ENCODE measurements at places on chromosomes 6 and 20.
A peak's percentile ranks its signal among the peaks of the same experiment; 100 is the strongest.

- DNase-seq = no peak
Measured at GRCh38 chr6:160447350-160447749, 99.2 kb downstream of the SLC22A3 start.

DNA sequence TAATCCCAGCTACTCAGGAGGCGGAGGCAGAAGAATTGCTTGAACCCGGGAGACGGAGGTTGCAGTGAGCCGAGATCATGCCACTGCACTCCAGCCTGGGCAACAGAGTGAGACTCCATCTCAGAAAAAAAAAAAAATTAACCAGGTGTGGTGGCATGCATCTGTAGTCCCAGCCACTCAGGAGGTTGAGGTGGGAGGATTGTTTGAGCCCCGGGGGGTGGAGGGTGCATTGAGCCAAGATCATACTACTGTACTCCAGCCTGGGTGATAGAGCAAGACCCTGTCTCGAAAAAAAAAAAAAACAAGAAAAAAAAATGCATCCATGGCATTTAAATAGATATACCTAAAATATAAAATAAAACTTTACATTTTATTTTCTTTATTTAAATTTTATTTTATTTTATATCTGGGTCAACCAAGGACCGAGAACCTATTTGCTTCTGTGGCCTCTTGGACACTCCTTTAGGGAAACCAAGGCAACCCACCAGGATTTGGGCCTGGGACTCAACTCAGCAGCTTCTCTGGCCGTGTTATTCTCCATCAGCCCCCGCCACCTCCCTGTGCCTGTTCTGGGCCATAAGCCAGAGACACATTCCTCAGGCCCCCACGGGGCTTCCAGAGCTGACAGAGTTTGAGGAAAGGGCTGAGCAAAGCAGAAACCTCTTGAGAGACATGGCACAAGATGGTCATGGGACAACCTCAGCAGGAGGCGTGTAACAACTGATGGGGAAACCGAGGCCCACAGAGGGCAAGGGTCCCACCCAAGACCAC is 6.2 kb downstream of the SNTA1 start:
- DNase-seq = no peak

DNA sequence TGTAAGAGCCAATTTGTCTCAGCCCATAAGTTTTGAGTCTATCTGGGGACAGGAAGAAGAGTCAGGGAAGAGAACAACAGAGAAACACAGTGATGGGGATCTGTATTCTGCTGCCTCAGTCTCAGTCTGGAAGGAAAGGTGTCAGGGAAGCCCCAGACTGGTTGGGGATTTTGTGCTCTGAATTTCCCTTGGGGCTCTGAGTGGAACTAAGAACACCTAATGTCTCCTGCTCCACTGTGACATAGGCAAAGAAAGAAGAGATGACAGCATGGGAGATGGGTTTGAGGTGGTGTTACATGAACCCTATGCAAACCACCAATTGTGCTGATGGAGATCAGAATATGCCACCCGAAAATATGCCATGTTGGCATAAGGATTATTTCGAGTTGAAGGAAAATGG is 139.5 kb upstream of the MYLIP start:
- DNase-seq = no peak

- DNase-seq = no peak
Measured at GRCh38 chr6:155755452-155755851, 299.8 kb upstream of the NOX3 start.

GRCh38 chr6:122069932-122070331 is 329.5 kb upstream of the HSF2 start:
- no peak for DNase-seq

DNA sequence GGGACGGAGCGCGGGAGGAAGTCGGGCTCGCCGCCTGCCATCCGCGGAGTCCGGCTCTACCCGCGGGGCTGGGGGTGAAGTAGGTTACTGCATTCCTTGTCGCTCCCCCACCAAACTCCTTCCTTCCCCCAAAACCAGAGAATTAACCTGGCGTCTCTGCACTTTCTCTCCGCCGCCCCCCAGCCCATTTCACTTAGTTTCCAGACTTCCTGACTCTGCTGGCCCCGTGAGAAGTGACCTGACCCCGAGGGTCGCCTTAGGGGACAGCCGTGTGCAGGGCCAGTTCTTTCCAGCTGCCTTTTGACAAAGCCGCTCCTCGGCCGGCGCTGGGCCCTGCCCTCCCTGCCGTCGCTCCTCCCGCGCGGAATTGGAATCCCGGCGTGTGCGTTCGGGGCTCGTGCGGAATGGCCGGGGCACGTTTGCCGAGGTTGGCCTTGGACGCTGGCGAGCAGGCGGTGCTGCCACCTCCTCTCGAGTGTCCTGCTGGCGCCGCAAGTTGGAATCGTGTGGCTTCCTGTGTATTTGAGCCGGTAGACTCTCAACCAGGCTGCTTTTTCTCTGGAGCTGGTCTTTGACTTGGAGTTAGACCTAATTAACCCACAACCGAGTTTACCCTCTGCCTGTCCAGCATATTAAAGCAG is 650 bp downstream of the DCBLD1 start:
- no peak for DNase-seq

DNA sequence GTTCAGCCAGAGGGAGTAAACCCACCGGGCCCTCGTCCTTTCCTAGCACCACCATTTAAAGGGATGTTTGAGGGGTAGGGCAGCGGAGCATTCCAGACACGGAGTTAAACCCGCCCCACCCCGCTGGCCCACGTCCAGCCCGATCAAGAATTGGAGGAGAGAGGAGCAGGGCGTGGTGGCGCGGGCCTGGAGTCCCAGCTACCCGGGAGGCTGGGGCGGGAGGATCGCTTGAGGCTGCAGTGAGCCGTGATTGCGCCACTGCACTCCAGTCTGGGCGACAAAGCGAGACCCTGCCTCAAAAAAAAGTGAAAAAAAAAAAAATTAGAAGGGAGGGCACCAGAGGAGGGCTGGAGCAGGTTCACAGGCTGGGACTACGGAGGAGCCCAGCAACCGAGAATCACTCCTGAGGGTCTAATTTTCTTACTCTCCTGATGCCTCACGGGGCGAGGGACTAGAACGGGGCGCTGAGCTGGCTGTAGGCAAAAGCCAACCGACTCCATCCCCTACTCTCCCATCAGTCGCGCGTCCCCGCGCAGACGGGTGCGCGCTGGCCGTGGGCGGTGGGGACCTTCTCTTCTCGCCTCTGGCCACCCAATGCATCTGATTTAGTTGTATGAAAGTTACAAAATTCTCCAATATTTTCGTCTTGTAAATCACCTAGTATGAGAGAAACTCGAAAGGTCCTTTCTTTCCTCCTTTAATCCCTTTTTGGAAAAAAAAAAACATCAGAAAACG is 6.1 kb upstream of the HSPA1B start:
- DNase-seq = no peak

GRCh38 chr20:43389211-43389610 is 68.5 kb upstream of the SRSF6 start:
- DNase-seq = no peak

DNA sequence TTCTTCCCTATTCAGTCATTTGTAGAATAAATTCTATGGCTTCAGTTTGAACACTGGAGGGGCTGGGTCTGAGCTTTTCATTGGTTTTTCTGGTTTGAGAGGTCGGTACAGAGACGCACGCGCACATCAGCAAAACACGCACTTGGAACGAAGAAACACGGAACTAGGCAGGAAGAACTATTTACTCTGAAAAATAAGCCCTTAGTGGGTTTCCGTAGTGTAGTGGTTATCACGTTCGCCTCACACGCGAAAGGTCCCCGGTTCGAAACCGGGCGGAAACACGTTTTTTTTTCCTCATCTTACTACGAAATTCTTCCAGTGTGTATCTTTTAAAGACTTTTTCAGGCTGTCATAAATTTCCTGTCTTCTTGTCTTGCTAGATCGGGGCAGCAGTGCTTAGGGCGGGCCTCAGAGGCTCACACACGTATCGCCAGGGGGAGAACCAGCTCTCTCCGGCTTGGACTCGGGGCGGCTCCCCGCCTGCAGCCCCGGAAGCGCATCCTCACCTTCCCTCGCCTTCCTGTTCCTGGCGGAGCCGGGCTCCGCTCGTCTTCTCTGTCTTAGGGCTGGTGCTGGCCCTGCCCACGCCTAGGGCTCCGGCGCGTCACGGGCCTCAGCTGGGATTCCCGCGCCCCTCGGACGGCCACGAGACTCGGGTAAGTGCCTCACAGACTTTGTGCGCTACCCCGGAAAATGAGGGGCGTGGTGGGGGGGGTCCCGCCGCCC is at the start of gene HMGN4:
Gene HMGN4 (plus strand): TSS at position 521 of the 726 bp plus-strand sequence. CDS start 6,841 bp downstream, outside the sequence.
- DNase-seq = peak; percentile 92

DNA sequence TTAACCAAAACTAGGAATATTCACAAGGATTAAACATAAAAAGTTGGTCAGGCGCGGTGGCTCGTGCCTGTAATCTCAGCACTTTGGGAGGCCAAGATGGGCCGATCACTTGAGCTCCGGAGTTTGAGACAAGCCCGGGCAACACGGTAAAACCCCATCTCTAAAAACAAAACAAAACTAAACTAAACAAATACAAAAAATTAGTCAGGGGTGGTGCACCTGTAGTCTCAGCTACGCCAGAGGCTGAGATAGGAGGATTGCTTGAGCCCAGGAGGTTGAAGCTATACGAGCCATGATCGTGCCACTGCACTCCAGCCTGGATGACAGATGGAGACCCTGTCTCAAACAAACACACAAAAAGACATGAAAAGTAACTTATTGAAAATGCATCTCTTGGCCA is 3.2 kb downstream of the PSORS1C2 start:
- DNase-seq = no peak

- DNase-seq = no peak
Measured at GRCh38 chr20:52454660-52455059, 263.1 kb upstream of the ZFP64 start.

GRCh38 chr6:10465629-10466499 is 51.0 kb upstream of the TFAP2A start:
- DNase-seq = no peak

DNA sequence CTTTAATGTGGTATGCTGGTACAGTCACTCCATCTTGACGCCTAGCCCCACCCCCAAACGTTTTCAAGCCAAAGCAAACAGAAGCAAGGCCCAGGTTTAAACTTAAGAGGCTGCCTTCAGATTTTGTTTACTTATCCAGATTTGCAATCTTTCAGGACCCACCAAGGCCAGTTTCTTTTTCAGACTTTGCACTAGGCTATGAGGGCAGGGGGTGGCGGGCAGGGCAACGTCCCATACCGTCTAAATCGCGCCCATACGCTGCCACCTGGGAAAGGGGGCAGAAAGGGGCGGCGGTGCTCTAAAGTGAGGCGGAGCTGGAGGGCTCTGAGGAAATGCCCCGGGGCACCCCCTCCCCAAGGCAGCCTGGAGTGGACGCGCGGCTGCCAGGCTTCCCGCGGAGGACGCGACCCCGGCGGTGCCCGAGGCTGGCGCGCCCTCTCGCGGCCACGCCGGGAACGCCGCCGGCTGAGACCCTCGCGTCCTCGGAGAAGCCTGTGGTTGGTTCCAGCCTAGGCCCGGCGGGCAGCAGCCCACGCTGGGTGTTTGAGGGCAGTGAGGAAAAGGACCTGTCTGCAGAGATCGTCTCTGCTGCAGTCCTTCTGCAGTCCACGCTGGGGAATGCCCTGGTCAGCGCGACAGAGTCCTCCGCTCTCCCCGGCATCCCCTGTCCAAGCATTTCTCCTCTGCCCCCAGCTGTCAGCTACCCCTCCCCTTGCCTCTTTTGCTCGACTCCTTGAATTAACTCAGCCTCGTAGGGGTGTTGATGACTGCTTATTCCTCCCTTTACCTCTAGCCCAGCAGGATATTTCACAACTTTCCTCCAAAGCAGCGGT is 129.2 kb upstream of the PRND start:
- no peak for DNase-seq

DNA sequence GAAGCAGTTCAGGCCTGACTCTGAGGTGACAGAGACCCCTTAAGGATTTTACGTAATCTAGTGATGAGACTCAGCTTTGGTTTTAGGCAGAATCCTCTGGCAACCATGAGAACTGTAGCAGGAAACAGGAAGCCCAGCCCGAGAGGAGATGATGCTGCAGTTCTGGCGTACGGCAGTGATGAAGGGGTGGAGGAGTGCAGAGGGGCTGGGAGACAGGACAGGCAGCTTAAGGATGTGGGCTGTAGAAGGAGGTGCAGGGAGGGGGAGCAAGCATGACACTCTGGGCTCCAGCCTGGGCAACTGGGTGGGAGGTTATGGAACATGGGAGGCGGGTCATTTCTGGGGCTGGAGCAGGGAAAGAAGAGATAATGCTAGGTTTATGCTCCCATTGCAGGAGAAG is 67.1 kb downstream of the LRFN2 start:
- DNase-seq = no peak

Measured in DMS 273 treated with DMSO at 0.1 percent for 48 hours (cell line).